ENCODE measurements at places on chromosomes 7 and 10.

- DNase-seq: no peak
Observed at GRCh38 chr10:105252911-105253310, 611.8 kb downstream of the SORCS3 start.

GRCh38 chr7:124171068-124171467 lies 138.2 kb upstream of the TMEM229A start:
- no peak for DNase-seq

- no peak for DNase-seq
Observed at GRCh38 chr7:64666663-64667050, 724 bp downstream of the ZNF107 start.

- DNase-seq: no peak
Observed at GRCh38 chr7:79308192-79308591, 145.3 kb downstream of the MAGI2 start.

DNA sequence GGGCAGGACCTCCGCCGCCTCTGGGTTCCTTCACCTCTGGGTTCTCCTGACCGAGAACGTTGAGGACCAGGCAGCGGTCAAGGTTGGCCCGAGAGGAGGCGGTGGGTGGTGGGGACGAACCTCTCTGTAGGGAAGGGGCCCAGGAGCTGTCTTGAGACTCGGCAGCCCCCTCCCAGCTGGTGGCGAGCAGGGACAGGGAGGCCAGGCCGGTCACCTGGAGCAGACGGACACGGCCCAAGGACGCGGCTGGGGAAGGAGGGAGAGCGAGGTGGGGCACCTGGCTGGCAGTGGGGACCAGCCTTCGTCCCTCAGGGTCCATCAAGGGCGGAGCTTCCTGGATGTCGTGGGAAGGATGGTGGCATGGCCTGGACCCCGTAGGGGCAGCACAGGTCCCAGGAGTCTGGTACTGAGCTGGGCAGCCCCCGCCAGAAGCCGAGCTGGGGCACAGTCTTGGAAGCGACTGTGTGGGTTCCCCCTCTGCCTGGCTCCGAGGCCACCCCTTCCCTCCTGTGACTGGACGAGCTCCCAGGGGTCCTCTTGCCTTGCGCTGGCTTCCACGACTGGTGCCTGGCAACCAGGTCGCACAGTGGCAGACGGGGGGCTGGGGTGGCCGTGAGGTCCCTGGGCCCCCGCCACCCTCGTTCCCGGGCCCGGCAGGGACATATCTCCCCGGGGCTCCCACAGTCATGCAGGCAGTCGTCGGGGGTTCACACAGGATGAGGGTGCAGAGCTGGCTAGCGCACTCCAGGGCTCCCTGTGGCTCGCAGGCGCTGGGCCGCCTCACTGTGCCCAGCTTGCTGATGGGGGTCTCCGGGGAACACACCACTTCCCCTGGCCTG lies 89.9 kb downstream of the DNAJB6 start:
- DNase-seq: no peak

DNA sequence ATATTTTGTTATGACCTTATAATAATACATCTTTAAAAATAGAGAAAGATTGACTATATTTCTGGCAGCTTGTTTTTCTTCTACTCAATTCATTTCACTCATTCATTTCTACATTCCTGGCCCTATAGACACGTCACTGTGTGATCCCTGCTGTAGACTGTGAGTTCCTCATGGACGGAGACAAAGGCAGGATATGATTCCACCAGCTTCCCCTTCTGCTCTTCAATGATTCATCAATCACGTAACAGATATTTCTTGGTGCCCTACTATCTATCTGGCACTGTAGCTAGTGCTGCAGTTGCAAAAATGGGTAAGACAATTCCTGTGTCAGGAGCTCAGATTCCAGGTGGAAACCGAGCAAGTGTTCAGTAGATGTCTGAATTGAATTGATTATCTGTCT lies 415.0 kb downstream of the SFMBT2 start:
- no peak for DNase-seq
